Esophagus muscularis mucosa (tissue), 4 donors: ENCODE measurements at places on chromosomes 12 and 14. TPM values are rescaled to one million over a fixed set of nuclear protein-coding genes. Genes with fewer than 3 reads are reported as not detected.

DNA sequence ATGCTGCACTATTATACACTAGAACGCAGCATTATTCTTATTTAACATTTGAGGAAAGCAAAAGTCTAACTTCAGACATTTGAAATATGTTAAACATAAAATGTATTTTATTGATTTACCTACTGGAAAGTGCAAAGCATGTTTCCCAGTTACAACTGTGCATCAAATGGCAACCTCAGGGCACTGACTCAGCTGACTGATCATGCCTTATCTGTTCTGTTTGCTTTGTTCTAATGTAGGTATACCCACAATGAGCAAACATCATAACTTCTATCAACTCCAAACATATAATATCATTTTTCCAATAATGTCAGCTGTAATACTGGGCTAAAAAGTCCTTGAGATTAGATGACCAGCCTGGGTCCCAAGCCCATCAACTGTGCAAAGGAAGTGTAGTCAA, 431.0 kb downstream of the FOXG1 start:
- no peak overlapping the region for H3K27ac ChIP-seq
- no peak overlapping the region for H3K4me3 ChIP-seq
- DNase-seq = no peak
- H3K36me3 ChIP-seq = no peaks in the 10 kb centered on the region
- H3K4me1 ChIP-seq = no peaks in the 10 kb centered on the region

- no peak overlapping the region for H3K27ac ChIP-seq
- no peak overlapping the region for H3K4me3 ChIP-seq
- H3K27me3 ChIP-seq = no peaks in the 10 kb centered on the region
- peaks cover 14% of the 10 kb centered on the region for H3K4me1 ChIP-seq
- H3K36me3 ChIP-seq = no peaks in the 10 kb centered on the region
These were observed 662 bp upstream of the BATF start for GRCh38 chr14:75521415-75522199.

GRCh38 chr12:153080-153746, 60.7 kb downstream of the SLC6A12 start:
- H3K27ac ChIP-seq = no peak overlapping the region
- H3K4me3 ChIP-seq = no peak overlapping the region
- peaks cover 8% of the 10 kb centered on the region for H3K4me1 ChIP-seq
- no peaks in the 10 kb centered on the region for H3K36me3 ChIP-seq
- H3K27me3 ChIP-seq = no peaks in the 10 kb centered on the region
- DNase-seq = no peak

DNA sequence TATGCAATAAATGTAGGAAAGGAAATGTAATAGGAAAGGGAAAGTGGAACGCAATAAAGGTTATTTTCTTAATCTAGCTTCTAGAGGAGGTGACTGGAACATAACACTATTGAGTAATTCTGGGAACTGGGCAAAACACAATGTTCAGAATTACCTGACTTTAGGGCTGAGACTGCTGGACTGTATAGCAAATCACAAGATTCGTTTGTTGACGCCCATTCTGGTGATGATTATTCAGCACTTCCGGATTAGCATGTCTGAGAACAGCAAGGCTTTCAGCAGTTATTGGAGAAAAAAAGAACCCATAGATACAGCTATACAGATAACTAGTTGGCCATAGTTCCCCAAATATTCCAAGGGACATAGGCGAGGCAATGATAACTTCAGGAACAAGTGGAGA, 2.3 kb upstream of the KLRD1 start:
- H3K27ac ChIP-seq = no peak overlapping the region

GRCh38 chr12:24631676-24632426, 317.1 kb downstream of the BCAT1 start:
- H3K4me1 ChIP-seq = no peaks in the 10 kb centered on the region
- H3K27ac ChIP-seq = no peak overlapping the region
- no peak for DNase-seq
- H3K4me3 ChIP-seq = no peak overlapping the region
- H3K36me3 ChIP-seq = no peaks in the 10 kb centered on the region

- H3K4me3 ChIP-seq = no peak overlapping the region
- no peak overlapping the region for H3K27ac ChIP-seq
- H3K36me3 ChIP-seq = no peaks in the 10 kb centered on the region
- no peaks in the 10 kb centered on the region for H3K4me1 ChIP-seq
- H3K27me3 ChIP-seq = no peaks in the 10 kb centered on the region
- DNase-seq = no peak
These were observed 1434.5 kb downstream of the LRFN5 start for GRCh38 chr14:43041207-43041606.

GRCh38 chr14:86989285-86989684, 1003.7 kb downstream of the GALC start:
- no peak overlapping the region for H3K4me3 ChIP-seq
- H3K27ac ChIP-seq = no peak overlapping the region
- DNase-seq = no peak
- H3K36me3 ChIP-seq = no peaks in the 10 kb centered on the region
- H3K27me3 ChIP-seq = no peaks in the 10 kb centered on the region

DNA sequence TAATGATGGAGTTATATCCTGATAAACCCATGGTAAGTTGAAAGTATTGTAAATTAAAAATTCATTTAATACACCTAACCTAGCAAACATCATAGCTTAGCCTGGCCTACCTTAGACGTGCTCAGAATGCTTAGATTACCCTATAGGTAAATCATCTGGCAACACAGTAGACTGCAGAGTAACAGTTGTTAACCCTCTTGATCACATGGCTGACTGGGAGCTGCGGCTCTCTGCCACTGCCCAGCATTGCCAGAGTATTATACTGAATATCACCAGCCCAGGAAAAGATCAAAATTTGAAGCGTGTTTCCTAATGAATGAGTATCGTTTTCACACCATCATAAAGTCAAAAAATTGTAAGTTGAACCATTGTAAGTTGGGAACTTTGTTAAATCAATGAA, 17.8 kb upstream of the TMPRSS12 start:
- H3K36me3 ChIP-seq = peaks cover 5% of the 10 kb centered on the region
- no peak overlapping the region for H3K4me3 ChIP-seq
- no peak for DNase-seq
- H3K27me3 ChIP-seq = no peaks in the 10 kb centered on the region
- H3K4me1 ChIP-seq = peaks cover 12% of the 10 kb centered on the region

GRCh38 chr14:85363358-85363757, 166.6 kb upstream of the FLRT2 start:
- H3K4me1 ChIP-seq = no peaks in the 10 kb centered on the region
- no peak overlapping the region for H3K27ac ChIP-seq
- H3K36me3 ChIP-seq = no peaks in the 10 kb centered on the region
- no peaks in the 10 kb centered on the region for H3K27me3 ChIP-seq

DNA sequence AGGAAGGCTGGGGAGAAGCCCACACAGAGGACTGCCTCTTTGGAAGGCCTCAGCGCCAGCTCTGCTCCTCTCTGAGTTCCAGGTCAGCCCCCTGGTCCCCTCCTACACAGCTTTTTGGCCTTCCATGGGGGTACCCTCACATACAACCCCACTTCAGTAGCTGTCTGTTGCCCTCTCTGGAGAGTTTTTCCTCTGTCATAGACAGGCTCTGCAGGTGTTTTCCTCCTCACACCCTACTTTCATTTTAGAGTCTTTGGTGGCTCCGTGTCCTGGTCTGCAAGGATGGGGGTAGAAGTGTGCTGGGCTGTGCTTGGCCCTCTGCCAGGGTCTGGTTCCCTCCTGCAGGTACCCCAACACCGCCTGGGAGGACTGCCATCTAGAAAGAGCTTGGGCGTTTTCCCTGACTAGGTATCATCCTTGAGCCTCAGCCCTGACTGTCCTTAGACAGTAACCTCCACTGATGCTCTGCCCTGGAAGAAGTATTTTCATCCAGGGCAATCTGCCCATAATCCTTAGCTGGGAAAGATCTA, 15.1 kb downstream of the ZDHHC22 start:
- peaks cover 26% of the 10 kb centered on the region for H3K4me1 ChIP-seq
- DNase-seq = no peak
- H3K27me3 ChIP-seq = no peaks in the 10 kb centered on the region
- H3K4me3 ChIP-seq = no peak overlapping the region

GRCh38 chr12:40697566-40698259, 5.5 kb downstream of the CNTN1 start:
- peaks cover under 1% of the 10 kb centered on the region for H3K27me3 ChIP-seq
- DNase-seq = no peak
- no peak overlapping the region for H3K27ac ChIP-seq
- H3K36me3 ChIP-seq = no peaks in the 10 kb centered on the region
- H3K4me3 ChIP-seq = no peak overlapping the region

GRCh38 chr14:23438101-23438971, 2.9 kb upstream of the MYH7 start:
- no peak overlapping the region for H3K4me3 ChIP-seq
- no peaks in the 10 kb centered on the region for H3K27me3 ChIP-seq
- H3K4me1 ChIP-seq = peaks cover 25% of the 10 kb centered on the region
- H3K36me3 ChIP-seq = no peaks in the 10 kb centered on the region

DNA sequence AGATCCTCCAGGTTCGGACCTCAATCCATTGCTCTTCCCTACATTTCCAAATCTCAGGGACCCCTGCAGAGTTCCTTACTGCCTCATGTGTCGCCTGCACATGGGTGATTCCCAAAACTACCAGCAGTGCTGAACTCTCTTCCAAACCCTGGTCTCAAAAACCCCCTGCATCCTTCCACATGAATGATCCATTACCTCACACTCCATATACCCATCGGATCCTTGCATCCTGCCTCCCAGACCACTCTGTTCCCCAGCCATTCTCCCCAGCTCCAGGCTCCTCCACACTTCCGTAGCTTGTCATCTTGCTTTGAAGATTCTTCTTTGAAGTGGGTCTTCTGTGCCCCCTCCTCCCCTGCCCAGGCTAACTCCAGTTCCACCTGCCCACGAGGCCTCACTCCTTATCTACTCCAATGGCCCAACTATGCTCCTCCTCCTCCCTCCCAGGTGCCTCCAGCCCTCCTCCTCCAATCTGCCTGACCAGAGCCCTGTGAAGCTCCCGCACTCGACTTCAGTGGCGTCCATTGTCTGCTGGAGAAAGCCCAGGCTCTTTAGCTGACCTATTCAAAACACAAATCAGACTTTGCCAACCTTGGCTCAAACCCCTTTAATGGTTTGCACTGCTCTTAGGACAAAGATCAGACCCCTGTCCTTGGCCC, 13.8 kb downstream of the RAPGEF3 start:
- H3K4me3 ChIP-seq = no peak overlapping the region
- DNase-seq = no peak
- no peaks in the 10 kb centered on the region for H3K27me3 ChIP-seq
- peaks cover 33% of the 10 kb centered on the region for H3K36me3 ChIP-seq
- H3K4me1 ChIP-seq = peaks cover 22% of the 10 kb centered on the region
- no peak overlapping the region for H3K27ac ChIP-seq

DNA sequence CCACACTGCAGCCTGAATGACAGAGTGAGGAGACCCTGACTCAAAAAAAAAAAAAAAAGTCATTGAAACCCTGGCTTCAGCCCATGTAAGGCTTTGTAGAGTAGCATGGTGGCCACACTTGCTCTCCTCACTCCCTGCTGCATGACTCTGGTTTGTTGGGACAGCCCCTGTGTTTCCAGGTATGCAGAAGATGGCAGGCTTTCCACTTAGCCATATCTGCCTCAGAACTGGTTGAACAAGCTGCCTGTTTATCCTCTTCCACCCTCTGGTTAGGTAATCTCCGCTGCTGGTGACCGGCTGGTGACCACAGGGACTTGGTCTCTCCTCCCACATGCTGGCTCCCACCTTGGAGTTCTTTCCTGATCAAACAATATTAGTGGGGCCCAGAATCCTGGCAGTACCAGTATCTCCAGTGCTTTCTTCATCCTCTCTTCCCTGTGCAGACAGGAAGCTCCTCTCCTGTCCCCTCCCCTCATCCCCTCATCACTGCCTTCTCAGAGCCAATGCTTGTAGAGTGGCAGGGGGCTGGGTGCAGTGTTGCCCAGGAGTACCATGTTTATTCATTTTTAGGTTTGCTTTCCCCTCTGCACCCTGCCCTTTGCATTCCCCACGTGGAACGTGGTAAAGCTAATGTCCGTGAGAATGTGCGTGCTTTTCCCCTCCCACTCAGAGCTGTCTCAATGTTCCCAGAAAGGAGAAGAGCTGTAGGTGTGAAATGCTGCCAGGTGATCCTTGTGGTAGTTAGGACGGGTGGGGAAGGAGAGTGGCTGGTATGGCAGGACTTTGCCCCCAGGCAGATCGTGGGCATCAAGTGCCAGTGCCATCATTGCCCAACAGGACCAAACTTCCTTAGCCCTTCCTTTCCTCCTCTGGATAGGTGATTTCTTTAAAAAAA, 11.3 kb downstream of the ABHD12B start:
- no peaks in the 10 kb centered on the region for H3K27me3 ChIP-seq
- H3K27ac ChIP-seq = no peak overlapping the region
- no peak overlapping the region for H3K4me3 ChIP-seq
- no peaks in the 10 kb centered on the region for H3K36me3 ChIP-seq

DNA sequence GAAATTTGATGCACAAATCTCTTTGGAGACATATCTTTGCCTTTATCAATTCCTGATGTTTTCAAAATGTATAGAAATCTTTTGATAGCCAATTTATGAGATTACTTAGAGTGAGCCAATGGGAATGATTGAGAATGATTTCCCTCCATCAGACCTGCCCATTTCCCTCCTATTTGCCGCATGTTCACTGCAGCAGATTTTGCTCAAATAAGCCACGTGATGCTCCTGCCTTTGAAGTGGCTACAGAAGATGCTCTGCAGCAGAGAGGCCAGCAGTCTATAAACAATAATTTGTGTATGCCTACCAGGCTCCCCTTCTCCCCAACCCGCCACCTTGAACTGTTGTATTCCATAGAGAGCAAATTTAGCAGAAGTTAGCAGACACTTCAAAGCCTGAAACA, 21.9 kb downstream of the WIF1 start:
- H3K4me1 ChIP-seq = no peaks in the 10 kb centered on the region
- H3K27me3 ChIP-seq = no peaks in the 10 kb centered on the region
- H3K4me3 ChIP-seq = no peak overlapping the region
- H3K36me3 ChIP-seq = no peaks in the 10 kb centered on the region
- H3K27ac ChIP-seq = no peak overlapping the region

DNA sequence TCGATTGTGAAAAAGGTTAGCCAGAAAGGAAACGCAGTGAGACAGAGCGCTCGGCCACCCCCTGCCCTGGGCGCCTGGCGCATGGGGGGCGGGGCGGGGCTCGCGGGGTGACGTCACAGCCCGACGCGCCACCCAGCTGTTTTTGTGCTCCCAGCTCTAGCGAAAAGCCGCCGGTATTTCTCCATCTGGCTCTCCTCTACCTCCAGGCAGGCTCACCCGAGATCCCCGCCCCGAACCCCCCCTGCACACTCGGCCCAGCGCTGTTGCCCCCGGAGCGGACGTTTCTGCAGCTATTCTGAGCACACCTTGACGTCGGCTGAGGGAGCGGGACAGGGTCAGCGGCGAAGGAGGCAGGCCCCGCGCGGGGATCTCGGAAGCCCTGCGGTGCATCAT, at the start of gene GABARAPL1:
Gene GABARAPL1, plus strand, starts transcription at position 139 of the 393 bp plus-strand sequence. Its CDS starts 253 bp downstream, at position 392.
- H3K4me1 ChIP-seq = peaks cover 37% of the 10 kb centered on the region
- peak within 1 kb of the TSS; percentile 100 for H3K27ac ChIP-seq
- H3K4me3 ChIP-seq = peak within 1 kb of the TSS; percentile 84
- peak; percentile 97 for DNase-seq

TTC6 gene
- total RNA-seq = not detected

DEPDC4 gene
- not detected for total RNA-seq

CBLN3 gene
- total RNA-seq = 2.0 TPM

OR4E2 gene
- total RNA-seq = not detected

SIX6 gene
- not detected for total RNA-seq

OS9 gene
- total RNA-seq = 141 TPM

PAH gene
- not detected for total RNA-seq

TWF1 gene
- 99.6 TPM for total RNA-seq

KRT74 gene
- total RNA-seq = not detected

PTPRR gene
- 0.83 TPM for total RNA-seq

CMKLR1 gene
- total RNA-seq = 12.4 TPM

NFKBIA gene
- 416 TPM for total RNA-seq

FGD4 gene
- total RNA-seq = 24.1 TPM
